ENCODE measurements at places on chromosomes 12 and 14.

DNA sequence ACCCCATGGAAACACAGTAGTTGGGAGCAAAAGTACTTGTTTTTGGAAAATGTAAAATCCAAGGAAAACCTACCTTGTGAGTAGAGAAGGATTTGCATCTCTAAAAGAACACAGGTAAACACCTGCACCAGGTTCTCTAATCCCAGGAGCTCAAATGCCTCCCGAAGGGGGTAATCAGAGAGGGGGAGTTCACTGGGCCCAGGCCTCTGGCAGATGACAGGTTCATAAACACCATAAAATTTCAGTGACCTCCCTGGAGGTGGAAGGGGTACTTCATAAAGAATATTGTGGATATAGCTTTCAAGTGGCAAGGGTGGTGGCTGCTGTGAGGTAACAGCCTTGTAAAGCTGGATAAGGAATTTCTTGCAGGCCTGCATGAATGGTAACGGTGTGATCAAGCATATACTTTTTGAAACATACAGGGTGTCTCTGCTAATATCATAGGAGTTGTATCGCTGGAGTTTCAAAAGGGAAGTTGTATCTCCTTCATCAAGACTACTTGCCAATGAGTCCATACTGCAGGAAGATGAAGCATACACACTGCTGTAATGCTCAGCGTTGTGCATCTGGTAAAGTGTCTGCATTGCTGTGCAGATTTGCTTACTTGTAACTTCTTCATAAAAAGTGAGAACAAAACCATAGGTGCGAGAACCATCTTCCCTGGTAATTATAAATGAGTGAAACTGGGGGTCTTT is 111.3 kb downstream of the DENND5B start:
- H3K4me1 ChIP-seq = no peaks in the 10 kb centered on the region
- no peak for DNase-seq
- no peaks in the 10 kb centered on the region for H3K36me3 ChIP-seq
- no peaks in the 10 kb centered on the region for H3K27me3 ChIP-seq
- no peak overlapping the region for H3K27ac ChIP-seq
- H3K4me3 ChIP-seq = no peak overlapping the region

DNA sequence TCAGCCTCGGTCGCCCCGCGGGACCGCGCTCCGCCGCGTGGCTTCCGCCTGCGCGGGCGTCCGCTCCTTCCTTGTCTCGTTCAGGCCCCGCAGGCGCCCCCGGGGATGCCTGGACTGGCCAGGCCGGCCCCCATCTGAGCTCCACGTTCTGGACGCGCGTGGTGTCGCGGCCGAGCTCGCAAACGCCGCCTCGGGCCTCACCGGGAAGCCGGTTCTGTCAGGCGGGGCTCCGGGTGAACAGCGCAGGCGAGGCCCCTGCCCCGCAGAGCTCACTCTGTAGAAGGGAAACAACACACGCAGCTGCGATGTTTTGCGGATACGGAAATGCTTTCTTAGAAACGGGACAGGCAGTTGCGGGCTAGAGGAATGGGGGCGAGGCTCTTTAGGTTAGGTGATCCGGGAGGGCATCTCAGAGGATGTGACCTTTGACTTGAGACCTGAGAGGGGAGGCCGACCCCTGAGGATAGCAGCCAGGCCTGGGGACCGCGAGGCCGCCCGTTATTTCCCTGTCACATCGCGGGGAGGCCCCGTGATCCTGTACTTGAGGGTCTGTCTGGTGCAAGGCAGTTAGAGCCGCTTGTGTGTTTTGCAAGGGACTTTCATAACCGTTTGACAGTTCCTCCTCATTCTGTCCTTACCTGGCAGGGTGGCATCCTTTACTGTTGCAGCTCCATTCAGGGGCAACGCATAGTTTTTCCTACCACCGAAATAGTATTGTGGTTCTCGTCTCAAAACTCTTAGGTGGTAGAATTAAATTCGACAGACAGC is 584 bp downstream of the VRK1 start:
- no peaks in the 10 kb centered on the region for H3K36me3 ChIP-seq
- peak overlapping the region; percentile 75 for H3K4me3 ChIP-seq
- no peaks in the 10 kb centered on the region for H3K27me3 ChIP-seq
- peak; percentile 61 for DNase-seq
- peak overlapping the region; percentile 56 for H3K27ac ChIP-seq

DNA sequence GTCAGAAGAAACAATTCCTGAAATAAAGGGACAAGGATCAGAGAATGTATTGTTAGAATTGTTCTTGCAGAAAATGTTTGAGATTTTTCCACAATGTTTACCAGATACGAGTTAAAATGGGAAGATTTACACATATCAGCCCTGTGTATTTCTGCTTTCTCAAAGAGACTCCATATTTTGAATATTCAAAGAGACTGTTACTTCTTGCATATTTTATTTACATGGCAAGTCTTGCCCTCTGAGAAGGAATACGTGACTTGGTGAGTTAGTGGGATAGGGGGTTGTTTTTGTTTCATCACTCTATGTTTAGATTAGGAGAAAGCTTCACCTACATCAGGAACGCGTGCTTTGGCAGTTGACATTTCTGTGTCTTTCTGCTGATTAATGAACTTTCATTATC is 56.1 kb upstream of the ZDHHC17 start:
- no peaks in the 10 kb centered on the region for H3K27me3 ChIP-seq
- H3K36me3 ChIP-seq = no peaks in the 10 kb centered on the region
- no peak for DNase-seq
- H3K4me1 ChIP-seq = peaks cover 6% of the 10 kb centered on the region
- no peak overlapping the region for H3K4me3 ChIP-seq

DNA sequence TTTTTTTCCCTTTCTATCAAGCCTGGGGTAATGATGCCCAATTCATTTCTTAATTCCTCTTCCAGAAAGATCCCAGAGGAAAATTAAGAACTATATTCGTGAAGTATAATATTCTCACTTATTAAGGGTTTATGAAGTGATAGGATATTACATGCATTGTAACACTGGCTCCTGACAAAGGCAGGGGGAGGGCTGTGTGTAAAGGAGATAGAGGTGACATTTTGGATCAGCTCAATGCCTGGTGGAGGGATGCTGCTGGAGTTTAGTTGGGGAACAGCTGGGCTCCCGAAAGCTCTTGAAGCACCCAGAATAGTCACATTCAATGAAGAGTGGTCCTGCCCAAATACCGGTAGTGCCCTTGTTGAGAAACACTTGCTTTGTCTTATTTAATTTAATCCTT is 774 bp downstream of the SERPINA11 start:
- no peaks in the 10 kb centered on the region for H3K27me3 ChIP-seq
- H3K4me3 ChIP-seq = no peak overlapping the region
- no peaks in the 10 kb centered on the region for H3K36me3 ChIP-seq
- H3K4me1 ChIP-seq = peaks cover 2% of the 10 kb centered on the region
- no peak for DNase-seq

DNA sequence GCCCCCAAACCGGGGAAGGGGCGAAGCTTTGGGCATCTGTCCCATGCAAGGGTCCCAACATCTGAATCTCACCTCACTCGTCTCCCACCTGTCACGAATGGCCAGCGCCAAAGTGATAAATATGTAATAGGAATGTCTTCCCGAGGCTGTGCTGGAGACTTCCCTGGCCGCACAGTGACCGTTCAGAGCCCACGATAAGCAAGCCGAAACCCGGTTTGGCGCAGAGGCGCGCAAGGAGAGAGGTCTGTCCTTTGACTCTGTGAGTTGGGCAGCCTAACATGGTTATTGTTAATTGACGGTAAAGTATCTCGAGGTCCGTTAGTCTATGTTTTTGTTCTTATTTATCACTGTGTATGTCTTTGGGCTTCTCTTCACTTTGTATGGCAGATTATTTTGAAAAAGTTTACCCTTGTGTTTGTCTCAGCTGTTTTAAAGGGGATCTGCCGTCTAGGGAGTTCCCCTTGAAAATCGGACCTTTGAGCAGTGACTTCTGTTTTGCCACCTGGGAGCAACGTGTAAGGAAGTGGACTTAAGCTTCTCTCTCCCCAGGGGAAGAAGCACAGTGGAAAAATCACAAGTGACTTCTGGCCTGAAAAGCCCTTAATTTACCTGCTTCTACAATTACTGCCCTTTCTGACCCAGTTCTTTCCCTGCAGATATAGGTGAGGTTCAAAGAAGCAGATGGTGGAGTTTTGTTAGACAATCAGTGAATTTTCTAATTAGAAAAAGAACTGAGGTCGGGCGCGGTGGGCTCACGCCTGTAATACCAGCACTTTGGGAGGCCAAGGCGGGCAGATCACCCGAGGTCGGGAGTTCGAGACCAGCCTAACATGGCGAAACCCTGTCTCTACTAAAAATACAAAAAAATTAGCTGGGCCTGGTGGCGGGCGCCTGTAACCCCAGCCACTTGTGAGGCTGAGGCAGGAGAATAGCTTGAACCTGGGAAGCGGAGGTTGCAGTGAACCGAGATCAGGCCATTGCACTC is 1.1 kb upstream of the TM9SF1 start:
- DNase-seq = peak; percentile 21
- H3K27ac ChIP-seq = peak overlapping the region; percentile 59
- H3K36me3 ChIP-seq = peaks cover 4% of the 10 kb centered on the region
- no peaks in the 10 kb centered on the region for H3K27me3 ChIP-seq

DNA sequence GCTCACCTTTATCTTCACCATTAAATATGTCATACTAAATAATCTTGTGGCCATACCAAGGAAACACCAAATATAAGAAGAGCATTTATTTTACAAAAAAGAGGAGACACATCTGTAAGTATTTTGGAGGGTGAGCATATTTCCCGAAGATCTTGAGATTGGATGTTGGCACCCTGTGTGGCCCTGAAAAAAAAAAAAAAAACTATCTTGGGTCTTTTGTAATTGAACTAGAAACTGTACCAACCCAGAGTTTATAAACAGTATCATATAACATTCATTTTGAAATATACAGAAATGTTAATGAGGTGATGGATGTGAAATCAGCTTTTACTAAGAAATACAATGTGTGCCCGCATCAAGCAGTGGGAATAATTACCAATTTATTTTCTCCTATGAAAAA is 104.0 kb upstream of the FRMD6 start:
- no peaks in the 10 kb centered on the region for H3K36me3 ChIP-seq
- no peak overlapping the region for H3K4me3 ChIP-seq
- no peak for DNase-seq
- H3K4me1 ChIP-seq = no peaks in the 10 kb centered on the region
- H3K27ac ChIP-seq = no peak overlapping the region

GRCh38 chr14:93027810-93028723 is 87.7 kb downstream of the ITPK1 start:
- H3K27me3 ChIP-seq = no peaks in the 10 kb centered on the region
- no peak overlapping the region for H3K4me3 ChIP-seq
- no peak overlapping the region for H3K27ac ChIP-seq
- DNase-seq = no peak

GRCh38 chr12:71195338-71195896 is 37.6 kb upstream of the TSPAN8 start:
- DNase-seq = peak; percentile 22
- H3K27ac ChIP-seq = no peak overlapping the region
- peaks cover 1% of the 10 kb centered on the region for H3K4me1 ChIP-seq
- H3K4me3 ChIP-seq = no peak overlapping the region

DNA sequence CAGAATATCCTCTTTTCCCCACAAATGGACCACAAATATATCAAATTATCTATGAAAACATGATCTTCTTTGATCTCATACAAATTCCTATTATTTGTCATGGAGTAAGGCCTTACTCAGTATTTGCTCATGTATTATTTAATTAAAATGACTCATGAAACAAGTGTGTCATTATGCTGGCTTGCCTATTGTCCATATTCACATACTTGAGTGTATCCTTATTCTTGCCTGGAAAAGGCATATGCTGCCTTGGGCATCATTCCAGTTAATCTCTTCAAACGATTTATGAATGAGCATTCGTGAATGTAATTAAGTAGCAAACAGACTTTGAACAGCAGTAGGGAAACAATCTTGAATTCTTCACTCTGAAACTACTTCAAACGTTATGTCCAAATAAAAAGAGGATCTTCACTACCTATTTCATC is 22.6 kb upstream of the SNRPF start:
- H3K27me3 ChIP-seq = no peaks in the 10 kb centered on the region
- DNase-seq = no peak
- H3K36me3 ChIP-seq = no peaks in the 10 kb centered on the region
- H3K27ac ChIP-seq = no peak overlapping the region
- H3K4me1 ChIP-seq = no peaks in the 10 kb centered on the region
- no peak overlapping the region for H3K4me3 ChIP-seq

DNA sequence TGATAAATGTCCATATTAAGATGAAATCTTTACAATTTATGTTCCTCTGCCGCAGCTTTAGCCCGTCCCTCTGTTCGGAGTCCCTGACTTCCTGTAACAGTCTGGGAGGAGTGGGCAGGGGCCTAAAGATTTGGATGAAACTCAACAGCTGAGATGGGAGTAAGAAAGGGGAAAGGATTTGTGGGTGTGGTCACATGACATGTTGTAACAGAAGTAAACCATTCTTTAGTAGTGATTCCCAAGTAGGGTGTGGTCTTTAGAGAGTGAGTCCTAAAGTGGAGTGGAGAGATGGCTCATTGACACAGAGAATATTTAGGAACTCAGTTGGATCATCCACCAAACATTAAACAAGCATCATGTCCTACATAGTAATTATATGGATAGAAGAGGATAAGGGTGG is 12.9 kb downstream of the TMEM117 start:
- H3K4me3 ChIP-seq = no peak overlapping the region
- H3K36me3 ChIP-seq = no peaks in the 10 kb centered on the region
- H3K27ac ChIP-seq = no peak overlapping the region
- H3K4me1 ChIP-seq = no peaks in the 10 kb centered on the region
- no peak for DNase-seq

GRCh38 chr12:114392909-114393308 is 13.0 kb downstream of the TBX5 start:
- H3K4me3 ChIP-seq = no peak overlapping the region
- no peaks in the 10 kb centered on the region for H3K36me3 ChIP-seq
- peaks cover 3% of the 10 kb centered on the region for H3K4me1 ChIP-seq
- DNase-seq = no peak
- H3K27me3 ChIP-seq = peaks cover 36% of the 10 kb centered on the region

DNA sequence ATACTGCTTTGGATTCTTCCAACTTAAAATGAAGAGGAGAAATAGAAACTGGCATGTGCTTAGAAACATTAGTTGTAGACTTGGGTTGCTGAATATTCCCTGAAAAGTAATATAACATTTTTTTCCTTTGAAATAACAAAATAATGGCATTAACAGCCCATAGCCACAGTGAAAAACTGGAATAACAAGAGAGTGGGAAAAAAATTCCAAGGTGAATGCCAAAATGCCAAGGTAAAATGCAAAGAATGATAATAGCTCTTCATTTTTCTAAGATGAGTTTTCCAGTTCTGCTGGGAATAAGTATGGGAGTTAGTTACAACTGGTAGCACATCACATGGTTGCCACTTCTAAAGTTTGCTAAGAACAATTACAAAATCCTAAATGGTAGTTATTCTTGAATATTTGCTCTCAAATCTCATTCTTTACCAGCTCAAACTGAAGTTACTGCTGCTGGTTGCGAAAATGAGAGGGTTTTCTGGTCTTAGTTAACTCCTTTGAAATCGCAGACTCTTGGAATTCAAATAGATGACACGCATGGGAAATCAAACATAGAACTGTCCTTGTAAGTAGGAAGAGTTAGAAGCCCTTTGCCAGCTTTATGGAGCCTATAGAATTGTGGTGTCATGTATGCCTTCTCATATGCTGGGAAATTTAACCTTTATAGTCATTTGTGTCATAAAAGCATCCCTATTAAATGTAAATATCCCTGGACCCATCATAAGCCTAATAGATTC is 165.0 kb upstream of the DCN start:
- no peak overlapping the region for H3K4me3 ChIP-seq
- no peak overlapping the region for H3K27ac ChIP-seq
- DNase-seq = no peak
- H3K27me3 ChIP-seq = no peaks in the 10 kb centered on the region
